ENCODE measurements at places on chromosomes 13 and 19. TPM values are rescaled to one million over a fixed set of nuclear protein-coding genes. Genes with fewer than 3 reads are reported as not detected.

NCR1 gene
- not detected for total RNA-seq

PDX1 gene
- not detected for total RNA-seq

LILRB2 gene
- total RNA-seq: 0.72 TPM

RNF6 gene
- total RNA-seq: 29.8 TPM

CFD gene
- total RNA-seq: 5.8 TPM

SUCLA2 gene
- total RNA-seq: 106 TPM

TEX101 gene
- total RNA-seq: not detected

RPS5 gene
- 1,593 TPM for total RNA-seq

ZNF45 gene
- 14.6 TPM for total RNA-seq

HSD17B14 gene
- 1.2 TPM for total RNA-seq

GTPBP3 gene
- 17.3 TPM for total RNA-seq

RPL36 gene
- 293 TPM for total RNA-seq

ZNF492 gene
- 1.6 TPM for total RNA-seq

TSC22D1 gene
- 144 TPM for total RNA-seq

Data from tongue (tissue), 3 donors.